SK-N-MC (cell line): ENCODE measurements at places on chromosomes 12 and 14.

- no peak for DNase-seq
These were observed 558.2 kb downstream of the FLRT2 start for GRCh38 chr14:86088156-86088555.

DNA sequence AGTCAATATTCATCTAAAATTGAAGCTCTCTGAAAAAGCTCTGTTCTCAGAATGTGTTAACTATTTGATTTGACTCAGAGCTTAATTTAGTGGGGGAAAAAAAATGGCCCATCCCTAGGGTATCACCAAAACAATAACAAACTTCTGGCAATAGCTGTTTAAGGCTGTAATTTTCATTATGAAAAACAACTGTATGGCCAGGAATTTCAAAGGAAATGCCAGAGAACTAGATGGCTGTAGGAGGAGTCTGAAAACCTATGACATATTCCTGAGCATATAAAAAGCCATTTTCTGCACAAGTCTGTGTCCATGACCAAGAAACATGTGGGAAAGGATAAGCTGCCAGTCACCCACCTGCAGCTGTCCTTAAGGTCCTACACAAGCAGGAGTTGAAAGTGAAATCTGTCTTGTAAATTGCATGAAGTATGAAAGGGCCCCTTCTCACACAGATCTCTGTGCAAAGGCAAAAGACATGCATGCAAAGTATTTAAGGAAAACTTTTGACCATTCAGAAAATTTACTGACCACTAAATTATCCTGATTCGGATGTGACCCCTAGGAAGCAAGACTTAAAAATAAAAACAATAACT lies 299.1 kb downstream of the BTG1 start:
- no peak for DNase-seq

GRCh38 chr12:74488134-74488533 lies 49.5 kb upstream of the ATXN7L3B start:
- no peak for DNase-seq

GRCh38 chr12:130438711-130439110 lies 101.0 kb downstream of the PIWIL1 start:
- DNase-seq: no peak

DNA sequence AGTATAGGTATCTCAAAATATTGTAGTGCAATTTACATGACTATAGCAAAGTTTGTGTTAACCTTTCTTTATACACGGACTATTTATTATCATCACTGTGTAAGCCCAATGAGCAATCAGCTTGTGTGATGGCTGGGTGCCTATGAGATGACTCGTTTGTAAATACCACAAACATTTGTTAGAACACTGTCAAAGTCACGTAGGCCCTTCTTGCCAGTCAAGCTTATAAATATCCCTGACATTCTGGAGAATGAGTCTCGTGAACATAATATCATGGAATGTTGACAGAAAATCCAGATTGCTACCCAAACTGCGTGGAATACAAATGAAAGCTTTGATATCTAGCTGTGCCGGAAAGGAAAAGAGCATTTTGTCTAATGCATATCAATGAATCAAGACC lies 648.3 kb upstream of the MDGA2 start:
- DNase-seq: no peak

DNA sequence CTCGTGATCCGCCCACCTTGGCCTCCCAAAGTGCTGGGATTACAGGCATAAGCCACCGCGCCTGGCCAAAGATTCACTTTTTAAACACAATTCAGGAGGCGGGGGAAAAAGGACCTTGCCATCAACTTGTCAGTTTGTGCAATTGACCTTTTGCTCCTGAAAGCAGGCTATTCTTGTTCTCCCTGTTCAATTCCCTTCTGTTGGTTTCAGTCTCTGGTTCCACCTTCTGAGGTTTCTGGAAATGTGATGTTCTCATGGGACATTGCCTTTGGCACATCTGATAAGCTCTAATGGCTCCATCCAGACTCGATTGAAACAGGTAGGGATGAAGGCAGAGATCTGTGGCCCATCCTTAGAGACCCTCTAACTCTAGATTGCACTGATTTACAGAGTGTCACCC lies 17.9 kb upstream of the CCDC85C start:
- DNase-seq: no peak

GRCh38 chr14:35365130-35366055 lies 39.2 kb downstream of the NFKBIA start:
- no peak for DNase-seq

DNA sequence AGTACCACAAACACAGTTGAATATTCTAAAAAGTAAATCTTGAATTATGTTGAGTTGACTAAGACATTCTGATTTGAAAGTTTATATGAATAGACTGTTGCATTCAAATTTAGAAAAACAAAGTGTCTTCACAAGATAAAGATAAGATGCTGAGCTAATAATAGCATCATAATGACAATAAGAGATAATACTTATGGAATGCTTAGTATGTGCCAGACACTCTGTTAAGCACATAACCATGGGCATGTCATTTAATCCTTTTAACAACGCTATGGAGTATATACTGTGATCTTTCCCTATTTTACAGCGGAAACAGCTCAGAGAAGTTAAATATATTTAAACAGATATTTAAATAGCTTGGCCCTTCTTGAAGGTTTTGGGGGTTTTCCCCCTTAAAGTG lies 163.4 kb downstream of the SRGAP1 start:
- no peak for DNase-seq

GRCh38 chr12:6779708-6780432 lies 7.5 kb downstream of the LAG3 start:
- DNase-seq: no peak

GRCh38 chr12:131912518-131913274 lies 16.4 kb upstream of the PUS1 start:
- DNase-seq: no peak

DNA sequence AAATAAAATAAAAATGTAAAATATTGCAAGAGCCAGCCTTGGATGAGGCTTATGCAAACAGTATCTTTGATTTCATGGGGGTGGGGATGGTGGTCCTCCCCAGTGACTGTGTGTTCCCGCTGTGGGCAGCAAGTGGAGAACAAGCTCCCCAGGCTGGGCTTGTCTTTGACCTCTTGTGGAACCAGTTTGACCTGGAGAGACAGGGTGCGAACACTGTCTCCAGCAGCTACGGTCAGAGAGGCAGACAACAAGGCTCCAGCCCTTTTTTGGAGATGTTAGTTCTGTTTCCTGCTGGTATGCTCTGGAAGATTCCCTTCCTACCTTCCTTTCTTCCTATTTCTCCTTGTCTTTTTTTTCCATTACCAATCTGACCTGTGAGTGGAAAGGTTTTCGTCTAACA lies 21.8 kb upstream of the WSCD2 start:
- no peak for DNase-seq

GRCh38 chr14:95442016-95442632 lies 74.3 kb downstream of the SYNE3 start:
- no peak for DNase-seq

GRCh38 chr14:94126419-94126677 lies 3.1 kb downstream of the IFI27L2 start:
- DNase-seq: no peak

- no peak for DNase-seq
These were observed 54.9 kb downstream of the VWF start for GRCh38 chr12:6069437-6070093.

DNA sequence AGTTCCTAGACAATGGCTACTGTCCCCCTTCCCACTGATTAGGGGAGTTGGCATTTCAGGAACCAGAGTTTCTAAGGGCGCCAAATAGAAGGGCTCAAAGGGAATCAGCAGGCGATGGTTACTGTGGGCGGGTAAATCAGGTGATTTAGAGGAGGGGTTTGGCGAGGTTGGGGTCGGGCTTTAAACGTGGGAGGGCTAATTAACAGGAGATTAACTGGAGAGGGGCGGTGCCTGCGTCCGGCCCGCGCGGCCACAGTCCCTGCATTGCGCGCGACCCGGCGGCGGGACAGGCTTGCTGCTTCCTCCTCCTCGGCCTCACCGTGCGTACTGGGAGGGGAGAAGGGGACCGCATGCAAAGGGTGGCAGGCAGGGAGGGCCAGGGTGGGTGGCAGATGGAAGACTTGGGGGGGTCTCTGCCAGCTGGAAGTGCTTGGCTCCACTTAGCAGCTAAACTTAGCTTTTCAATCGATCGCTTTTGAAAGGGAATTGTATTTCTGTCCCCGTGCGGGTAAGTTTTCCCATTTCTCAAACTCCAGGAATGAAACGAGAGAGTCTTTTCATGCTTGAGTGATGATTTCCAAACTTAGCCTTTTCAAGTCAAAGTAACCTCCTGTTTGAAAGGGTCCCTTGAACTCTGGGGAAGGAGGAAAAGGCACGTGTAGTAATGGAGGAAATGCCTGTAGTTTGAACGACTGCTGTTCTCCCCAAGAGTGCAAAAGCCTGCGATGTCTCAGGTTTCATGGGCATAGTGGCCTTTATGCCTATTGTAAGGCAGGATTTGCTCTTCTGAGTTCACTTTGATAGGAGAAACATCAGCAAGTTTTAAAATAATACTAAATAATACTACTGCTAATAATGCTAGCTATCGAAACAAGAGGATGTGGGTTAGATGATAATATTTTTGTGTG lies at the start of gene MGST1:
TSS of gene MGST1 (plus strand) at position 255 of the 908 bp plus-strand sequence. CDS start 6,608 bp downstream, outside the sequence.
- no peak for DNase-seq

GRCh38 chr14:101102875-101103274 lies 199.4 kb upstream of the RTL1 start:
- no peak for DNase-seq

GRCh38 chr14:81018251-81018650 lies 62.8 kb downstream of the TSHR start:
- no peak for DNase-seq

DNA sequence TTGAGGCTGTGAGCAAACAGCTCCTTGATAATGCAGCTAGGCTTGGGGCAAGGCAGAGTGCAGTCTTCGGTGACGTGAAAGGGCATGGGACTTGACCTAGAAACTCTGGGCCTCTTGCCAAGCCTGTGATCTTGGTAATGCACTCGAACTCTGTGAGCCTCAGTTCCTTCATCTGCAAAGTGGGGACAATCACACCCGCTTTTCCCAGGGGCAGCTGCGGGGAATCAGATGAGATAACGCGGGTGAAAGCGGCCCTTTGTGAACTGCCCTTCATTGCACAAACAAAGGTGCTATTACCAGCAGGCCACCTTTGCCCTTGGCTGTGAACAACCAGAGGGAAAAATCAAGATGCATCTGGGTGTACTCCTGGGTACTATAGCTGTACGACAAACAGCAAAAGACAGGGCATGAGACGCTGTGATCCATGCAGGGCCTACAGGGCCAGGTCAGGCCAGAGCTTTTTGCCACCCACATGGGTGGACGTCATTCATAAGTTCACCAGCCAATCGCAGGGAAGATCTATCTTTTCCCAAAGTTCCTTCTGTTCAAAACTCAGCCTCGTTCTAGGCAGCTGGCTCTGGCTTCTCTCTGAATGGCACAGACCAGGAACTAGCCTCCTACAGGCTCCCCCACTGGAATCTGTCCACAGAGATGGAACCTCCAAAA lies 3.2 kb downstream of the MSI1 start:
- no peak for DNase-seq

- no peak for DNase-seq
These were observed 102.3 kb upstream of the DIO3 start for GRCh38 chr14:101458741-101459550.

DNA sequence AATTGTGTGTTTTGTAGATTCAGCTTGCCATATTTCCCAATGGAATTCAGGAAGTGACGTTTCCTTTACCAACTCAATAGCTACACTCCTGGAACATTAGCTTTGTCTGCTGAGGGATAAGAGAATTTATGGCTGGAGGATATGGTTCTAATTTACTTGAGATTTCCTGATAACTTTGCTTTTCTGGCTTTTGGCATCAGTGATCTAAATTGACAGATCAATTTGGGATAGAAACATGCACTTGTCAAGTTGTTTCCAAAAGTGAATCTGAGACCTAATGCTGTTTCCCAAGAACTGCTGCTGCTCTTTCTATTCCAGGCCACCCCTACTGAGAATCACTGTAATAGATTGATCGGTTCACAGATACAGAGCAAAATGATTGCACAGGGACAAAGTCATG lies 43.2 kb downstream of the MGAT4C start:
- DNase-seq: no peak

GRCh38 chr14:65184032-65184764 lies 81.9 kb upstream of the MAX start:
- DNase-seq: no peak

DNA sequence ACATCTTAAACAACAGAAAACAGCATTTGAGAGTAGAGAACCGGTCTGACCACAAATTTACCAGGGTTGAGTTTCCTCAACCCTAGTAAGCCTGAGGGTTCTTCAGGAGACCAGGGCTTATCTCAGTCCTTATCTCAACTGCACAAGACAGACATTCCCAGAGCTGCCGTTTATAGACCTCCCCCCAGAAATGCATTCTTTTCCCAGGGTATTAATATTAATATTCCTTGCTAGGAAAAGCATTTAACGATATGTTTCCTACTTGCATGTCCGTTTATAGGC lies 12.3 kb downstream of the TMEM117 start:
- DNase-seq: no peak

DNA sequence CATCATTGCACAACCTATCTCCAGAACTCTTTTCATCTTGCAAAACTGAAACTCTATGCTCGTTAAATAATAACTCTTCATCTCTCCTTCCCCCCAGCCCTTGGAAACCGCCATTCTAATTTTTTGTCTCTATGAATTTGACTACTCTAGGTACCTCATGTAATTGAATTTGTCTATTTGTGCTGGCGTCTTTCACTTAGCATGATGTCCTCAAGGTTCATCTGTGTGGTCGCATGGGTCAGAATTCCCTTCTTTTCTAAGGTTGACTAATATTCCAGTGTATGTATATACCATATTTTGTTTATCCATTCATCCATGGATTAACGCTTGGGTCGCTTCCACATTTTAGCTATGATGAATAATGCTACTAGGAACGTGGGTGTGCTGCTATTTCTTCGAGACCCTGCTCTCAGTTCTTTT lies 80.1 kb downstream of the PLXNC1 start:
- DNase-seq: no peak

DNA sequence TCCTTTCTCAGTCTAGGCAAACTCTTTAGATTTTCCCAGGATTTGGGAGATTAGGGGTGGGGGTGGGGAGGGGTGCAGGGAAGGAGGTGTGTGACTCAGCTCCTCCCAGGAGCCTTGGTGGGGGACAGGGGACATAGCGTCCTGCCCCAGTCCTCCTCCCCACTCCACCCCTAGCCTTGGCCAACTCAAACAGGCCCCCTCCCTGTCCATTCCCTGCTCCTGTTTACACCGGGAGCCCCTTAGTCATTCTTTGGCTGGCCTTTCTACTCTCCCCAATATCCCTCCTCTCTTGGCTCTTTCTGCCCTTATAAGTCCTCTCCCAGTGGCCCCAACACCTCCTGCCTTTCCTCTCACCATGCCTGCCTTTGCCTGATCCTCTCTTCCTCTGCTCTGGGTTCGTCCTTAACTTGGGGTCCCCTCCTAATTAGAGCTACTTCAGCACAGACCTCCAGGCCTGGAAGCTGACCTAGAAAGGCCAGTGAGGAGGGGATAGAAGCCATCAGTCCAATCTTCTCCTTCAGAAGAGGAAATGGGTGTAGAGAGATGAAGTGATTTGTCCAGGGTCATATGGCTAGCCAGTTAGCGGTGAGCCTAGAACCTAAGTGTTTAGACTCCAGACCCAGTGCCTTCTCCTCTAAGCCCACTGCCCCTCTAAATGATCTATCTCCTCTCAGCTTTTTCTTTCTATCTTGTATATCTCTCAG lies 2.3 kb upstream of the ITGA5 start:
- no peak for DNase-seq

GRCh38 chr12:22755629-22756028 lies 130.7 kb downstream of the ETNK1 start:
- DNase-seq: no peak
